ENCODE measurements at places on chromosomes 7 and 10.

DNA sequence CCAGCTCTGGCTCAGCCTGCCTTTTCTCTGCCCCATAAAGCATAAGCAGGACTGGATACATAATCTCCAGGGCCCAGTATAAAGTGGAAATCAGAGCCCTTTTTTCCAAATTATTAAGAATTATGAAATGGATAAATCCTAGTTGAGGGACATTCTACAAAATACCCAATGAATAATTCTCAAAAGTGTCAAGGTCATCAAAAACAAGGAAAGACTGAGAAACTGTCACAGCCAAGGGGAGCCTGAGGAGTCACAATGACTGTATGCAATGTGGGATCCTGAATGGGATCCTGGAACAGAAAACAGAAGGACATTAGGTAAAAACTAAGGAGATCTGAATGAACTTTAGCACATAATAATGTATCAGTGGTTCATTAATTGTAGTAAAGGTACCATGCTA, 4.8 kb upstream of the UNC5B start:
- no peak for DNase-seq

DNA sequence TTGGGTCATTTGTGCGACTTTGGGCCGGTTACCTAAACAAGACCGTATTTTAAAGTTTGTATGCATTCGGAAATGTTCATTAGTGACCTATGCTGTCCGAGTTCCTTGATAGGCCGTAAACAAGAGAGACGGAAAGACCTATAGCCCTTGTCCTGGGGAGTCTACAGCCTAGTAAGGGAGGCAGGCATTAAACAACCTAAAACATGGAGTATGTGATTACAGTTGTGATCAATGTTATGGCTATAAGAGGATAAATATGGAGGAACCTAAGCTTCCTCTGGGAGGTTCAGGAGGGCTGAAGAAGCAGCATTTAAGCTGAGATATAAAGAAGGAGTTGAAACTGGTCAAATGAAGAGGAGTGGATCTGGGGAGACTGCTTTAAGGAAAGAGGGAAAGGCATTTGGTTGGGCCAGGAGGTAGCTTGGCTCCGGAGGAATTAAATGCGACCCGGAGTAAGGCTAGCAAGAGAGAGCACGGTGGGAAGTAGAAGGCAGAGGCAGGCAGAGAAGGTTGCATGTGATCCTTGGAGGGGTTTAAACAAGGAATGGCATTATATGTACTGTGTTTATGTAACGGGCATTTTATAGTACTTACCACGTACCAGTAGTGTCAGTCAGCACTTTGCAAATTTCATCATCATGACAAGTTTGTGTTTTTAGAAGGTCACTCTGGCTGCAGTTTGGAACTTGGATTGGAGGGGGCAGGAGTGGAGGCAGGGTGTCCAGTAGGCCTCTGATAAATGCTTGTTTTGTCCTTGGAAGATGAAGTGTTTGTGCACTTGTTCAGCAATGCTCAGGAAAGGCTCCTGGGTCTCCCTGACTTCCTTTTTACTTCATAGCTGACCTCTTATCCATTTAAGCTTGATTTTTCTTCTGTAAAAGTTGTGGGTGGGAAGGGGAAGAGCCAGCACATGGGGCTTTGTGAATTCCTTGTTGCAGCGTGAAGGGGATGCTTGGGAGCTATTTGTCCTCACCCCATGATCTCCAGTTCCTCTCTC, 1.0 kb upstream of the AVPI1 start:
- no peak for DNase-seq

GRCh38 chr10:101355072-101355706, 1.2 kb downstream of the BTRC start:
- no peak for DNase-seq

- DNase-seq: peak; percentile 64
These were observed 149.8 kb downstream of the XPNPEP1 start for GRCh38 chr10:109773288-109774120.

DNA sequence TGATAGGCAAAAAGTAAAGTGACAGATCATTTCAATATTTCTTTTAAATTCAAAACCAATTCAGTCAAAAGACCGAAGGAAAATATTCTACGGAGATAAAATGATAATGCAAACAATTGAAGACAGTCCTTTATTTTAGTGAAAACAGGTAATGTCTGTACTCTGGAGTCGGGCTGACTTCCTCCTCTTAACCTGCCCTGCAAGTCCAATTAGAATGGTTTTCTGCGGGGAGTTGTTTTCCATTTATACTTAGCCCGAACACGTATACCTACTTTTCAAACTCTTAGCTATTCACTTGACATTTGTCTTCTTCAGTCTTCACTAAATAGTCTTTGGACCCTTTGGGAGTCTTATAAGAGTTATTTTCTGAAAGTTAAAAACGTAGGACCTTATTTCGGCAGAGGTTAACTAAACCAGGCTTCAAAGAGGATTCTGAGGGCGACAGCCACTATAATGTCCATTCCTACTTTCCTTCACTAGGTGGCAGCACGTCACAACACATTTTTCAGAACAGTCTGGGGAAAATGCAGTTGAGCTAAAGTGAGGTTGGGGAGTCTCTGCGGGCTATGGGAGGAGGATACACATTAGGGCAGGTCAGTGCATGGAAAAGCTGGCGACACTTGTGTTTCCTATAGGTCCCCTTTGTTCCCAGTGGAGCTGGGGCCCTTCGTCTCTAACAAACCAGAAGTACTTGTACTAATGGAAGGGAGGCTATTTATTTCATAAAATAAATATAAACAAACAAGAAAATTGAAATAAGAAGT, 472.0 kb downstream of the KCNMA1 start:
- no peak for DNase-seq

DNA sequence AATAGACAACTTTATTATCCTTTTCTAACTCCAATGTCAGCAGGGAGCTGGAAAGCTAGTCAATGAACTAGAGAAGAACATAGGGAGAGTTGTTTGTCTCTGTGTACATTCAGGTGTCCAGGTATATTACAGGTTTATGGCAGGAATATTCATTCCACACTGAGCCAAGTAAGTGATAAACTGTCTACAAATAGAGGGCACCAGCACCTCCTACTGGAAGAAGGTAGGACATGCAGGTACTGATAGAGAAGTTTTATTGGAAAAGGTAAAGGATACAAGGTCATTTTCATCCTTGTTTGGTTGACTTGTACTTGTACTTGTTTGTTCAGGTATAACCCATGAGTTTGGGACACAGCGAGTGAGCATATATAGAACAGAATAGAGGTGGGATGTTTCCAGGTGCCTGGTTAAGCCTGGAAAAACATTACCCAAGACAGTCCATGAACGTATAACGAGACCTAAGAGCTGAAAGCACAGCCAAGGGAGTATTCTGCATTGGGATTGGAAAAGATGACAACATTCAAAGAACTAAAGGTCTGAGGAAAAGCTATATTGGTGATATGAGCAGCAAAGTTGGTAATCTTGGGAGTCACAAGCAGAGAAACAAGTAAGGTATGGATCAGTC, 61.4 kb upstream of the PPP1R3C start:
- peak; percentile 50 for DNase-seq

DNA sequence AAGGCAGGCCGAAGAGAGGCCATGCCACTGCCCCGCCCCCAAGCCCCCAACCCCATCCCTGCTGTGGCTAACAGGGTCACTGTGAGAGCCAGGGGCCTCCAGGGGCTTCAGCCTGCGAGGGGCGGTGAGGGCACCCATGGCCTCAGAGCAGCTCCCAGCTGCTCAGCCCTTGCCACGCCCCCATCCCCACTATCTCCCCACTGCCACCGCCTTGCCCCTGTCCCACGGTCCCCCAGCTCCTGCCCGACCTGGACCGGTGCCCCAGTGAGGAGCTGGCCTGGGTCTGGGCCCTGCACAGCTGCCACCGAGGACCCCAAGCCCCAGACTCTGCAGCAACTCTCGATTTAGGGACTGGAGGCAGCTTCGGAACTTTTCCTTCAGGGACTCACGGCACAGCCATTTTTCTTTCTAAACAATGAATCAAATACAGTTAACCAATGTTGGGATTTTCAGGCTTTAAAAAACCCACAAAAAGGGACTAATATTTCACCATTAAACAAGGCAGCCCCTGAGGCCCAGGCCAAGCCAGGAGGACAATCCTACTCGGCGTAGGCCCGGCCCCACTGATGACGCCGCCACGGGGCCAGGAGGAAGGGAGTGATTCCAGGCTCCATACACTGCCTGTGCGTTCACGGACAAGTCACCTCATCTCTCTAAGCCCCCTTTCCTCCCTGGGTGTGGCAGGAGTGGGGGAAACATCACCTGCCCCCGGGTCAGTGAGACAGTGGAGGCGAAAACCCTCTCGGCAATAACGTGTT, 237.1 kb downstream of the ELFN1 start:
- no peak for DNase-seq

GRCh38 chr10:130352291-130352645, 216.1 kb downstream of the GLRX3 start:
- DNase-seq: no peak

GRCh38 chr7:42940985-42941847, 9.0 kb downstream of the MRPL32 start:
- DNase-seq: peak; percentile 95

GRCh38 chr7:74093671-74094223, 10.1 kb downstream of the LIMK1 start:
- DNase-seq: no peak

DNA sequence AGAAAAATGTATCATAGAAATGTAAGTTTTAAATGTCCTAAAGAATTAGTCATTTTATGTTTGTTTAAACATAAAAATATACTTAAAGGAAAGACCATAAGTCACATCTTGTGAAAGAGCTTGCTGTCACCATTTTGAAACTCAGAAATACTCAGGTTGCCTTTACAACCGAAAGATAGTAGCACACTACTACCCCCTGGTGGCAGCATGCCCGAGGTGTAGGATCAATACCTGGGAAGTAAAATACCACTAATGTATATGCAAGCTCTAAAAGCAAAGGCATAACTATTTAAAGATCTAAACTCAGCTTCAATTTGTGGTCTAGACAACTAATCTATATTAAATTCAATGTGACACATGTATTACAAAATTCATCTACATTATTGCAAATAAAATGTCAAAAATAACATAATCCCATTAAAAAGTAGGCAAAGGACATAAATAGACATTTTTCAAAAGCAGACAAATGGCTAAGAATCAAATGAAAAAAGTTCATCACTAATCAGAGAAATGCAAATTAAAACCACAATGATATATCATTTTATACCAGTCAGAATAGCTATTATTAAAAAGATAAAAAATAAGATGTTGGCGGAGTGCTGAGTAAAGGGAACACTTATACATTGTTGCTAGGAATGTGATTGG, 47.7 kb upstream of the FGL2 start:
- DNase-seq: no peak

DNA sequence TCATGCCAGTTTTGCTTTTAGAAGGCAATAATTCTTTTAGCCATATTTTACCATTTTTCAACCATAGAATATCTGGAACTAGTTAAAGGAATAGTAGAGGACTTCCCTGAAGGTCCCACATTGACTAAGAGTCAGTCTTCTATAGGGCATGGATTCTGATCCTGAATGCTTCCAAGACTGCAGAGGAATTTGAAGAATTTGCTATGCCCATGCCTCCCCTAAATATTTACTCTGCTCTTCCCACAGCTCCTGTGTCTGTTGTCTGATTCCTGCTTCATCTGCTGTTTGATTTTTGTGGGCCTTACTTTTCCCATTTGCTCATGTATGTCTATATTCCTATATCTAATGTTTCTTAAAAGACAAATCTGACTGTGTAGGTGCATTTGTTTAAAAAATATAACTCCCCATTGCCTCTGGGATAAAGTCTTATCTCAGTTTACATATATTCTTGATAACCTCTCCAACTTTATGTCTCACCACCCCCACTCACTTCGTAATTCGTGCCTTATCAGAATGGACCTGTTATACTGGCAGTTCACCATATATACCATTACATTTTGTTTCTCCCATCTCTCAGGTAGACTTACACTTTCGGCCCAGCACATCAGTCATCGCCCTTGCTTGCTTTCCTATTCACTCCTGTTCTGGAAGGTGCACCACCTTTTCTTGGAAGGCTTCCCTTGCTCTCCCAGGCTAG, 33.9 kb downstream of the LRRC4 start:
- no peak for DNase-seq

GRCh38 chr10:1632141-1632540, 105.2 kb downstream of the ADARB2 start:
- DNase-seq: no peak

DNA sequence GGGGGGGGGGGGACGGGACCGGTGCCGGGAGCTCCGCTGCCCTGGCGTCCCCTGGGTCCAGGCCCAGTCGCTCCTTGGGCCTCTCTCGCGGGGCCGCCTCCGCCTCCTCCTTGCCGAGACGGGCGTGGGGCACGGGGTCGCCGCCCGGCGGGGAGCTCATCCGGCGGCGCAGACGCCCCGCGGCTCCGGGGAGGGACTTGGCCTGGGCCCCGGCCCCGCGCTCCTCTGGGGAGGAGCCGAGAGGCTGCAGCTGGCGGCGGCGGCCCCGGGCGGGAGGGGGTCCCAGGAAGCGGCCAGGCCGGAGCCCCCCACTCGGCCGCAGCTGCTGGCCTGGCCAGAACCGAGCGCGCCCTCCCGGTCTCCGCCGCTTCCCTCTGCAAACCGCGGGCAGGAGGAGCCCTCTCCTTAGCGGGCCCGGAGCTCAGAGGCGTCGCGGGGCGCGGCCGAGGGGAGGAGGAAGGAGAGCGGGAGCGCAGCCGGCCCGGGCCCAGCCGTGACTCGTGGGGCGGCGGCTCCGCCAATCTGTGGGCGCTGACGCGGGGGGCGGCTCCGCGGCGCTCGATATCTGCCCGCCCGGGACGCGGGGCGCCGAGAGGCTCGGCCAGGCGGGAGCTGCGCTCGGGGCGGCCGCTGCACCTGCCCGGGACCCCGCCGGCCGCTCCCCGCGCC, at the start of gene FAM20C:
Gene FAM20C, plus strand, starts transcription at position 591 of the 669 bp plus-strand sequence. CDS start 629 bp downstream, outside the sequence.
- DNase-seq: peak; percentile 96

- no peak for DNase-seq
These were observed 32.9 kb downstream of the CDC123 start for GRCh38 chr10:12228851-12229250.

DNA sequence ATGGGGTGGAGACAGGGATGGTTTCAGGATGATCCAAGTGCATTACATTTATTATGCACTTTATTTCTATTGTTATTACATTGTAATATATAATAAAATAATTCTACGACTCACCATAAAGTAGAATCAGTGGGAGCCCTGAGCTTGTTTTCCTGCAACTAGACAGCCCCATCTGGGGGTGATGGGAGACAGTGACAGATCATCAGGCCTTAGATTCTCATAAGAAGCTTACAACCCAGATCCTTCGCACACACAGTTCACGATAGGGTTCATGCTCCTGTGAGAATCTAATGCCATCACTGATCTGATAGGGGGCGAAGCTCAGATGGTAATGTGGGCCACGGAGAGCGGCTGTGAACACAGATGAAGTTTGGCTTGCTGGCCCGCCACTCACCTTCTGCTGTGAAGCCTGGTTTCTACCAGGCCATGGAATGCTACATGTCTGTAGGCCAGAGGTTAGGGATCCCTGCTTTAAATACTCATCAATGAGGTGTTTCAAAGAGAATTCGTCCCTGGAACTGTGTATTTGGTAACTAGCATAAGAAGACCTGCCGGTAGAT, 21.2 kb upstream of the PRKCQ start:
- DNase-seq: no peak

- DNase-seq: no peak
These were observed 397 bp upstream of the NFE2L3 start for GRCh38 chr7:26151650-26151952.
